Fibroblast of skin of left quadriceps (primary cell): ENCODE measurements at places on chromosomes 6 and 20.

DNA sequence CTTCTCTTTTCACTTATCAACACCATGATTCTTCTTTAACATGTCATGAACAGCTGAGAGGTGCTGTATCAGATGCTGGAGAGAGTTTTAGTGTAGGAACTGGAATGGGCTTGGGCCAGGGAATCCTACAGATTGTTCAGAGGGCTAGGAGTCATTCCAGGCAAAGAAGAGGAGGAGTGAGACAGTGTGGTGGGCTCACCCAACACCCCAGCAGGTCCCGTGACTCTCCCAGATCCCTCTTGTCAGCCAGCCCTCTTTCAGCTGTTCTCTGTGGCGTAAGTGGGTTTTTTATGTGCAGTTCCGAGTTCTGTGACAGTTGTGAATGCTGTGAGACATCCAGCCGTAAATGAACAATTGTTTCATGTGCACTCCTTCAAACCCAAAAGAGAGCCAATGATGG lies 31.4 kb upstream of the CEP162 start:
- no peak for DNase-seq

- DNase-seq, result no peak
Observed at GRCh38 chr6:148258868-148259267, 83.8 kb upstream of the SASH1 start.

DNA sequence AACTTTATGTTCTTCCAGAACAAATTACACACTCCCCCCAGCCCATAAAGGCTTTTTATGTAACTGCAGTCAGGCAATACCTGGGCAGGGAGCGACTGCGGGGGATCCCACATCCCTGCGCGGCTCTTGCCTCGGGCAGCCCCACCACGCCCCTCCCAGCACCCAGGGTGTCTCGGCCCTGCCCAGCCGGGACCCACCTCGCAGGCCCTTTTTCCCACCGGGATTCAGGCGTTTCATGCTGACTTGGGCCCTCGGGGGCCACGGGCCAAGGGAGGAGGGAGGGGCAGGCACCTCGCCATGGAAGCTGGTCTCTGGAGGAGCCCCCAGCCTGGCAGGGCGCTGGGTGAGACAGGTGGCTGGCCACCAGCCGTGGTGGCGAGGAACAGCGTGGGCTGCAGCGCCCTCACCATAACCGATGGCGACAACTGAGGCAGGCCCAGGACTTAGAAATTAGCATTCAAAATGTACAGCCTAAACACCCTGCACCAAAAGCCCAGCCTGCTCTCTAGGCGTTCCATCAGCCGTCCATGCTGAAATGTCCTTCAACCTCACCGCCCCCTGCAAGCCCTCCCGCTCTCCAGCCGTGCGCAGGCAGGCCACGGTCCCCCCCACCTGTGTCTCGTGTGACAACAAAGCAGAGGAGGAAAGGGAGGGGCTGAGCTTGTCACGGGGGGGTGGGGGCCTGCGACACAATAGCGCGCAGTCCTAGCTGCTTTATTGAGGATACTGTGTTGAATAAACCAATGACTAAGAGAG lies 15.1 kb upstream of the FOXC1 start:
- no peak for DNase-seq

GRCh38 chr6:138907167-138907566 lies 80.9 kb downstream of the REPS1 start:
- no peak for DNase-seq

- no peak for DNase-seq
Observed at GRCh38 chr6:79498842-79499241, 38.4 kb downstream of the LCA5 start.

DNA sequence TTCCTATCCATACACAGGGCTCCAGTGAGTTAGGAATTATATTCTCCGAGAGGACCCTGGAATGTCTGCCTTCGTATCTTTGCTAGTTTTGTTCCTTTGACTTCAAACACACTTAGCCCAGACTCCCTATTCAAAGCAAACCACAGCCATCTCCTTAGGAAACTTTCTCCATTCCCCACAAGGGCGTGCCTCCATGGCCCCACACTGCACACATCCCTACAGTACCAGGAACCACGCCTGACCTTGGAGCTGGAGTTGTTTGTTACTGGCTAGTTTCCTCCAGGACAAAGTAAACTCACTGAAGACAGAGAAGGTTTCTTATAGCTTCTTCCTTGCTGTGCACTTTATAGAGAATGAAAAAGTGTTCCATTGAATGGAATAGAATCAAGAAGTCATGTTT lies 412.8 kb upstream of the AGPAT4 start:
- no peak for DNase-seq

- DNase-seq, result no peak
Observed at GRCh38 chr20:41082306-41082705, 53.7 kb downstream of the TOP1 start.

DNA sequence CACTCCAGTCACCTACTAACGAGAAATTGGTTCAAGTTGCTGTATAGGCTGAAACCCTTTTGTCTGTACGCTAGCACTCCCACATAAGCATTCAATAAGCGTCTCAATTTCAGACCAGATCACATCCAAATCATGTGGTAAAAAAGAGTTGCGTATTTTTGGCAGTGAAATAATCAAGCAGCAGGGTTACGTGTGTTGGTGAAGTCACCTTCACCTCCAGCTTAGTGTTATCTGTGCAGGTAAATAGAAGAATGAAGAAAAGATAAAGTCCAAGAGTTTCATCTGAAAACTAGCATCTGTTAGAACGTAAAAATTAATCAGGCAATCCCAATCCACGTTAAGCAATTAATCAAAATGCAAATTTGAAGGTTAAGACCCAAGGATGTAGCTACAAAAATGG lies 11.3 kb downstream of the SSR1 start:
- DNase-seq, result no peak

GRCh38 chr6:121398127-121398526 lies 37.3 kb upstream of the GJA1 start:
- DNase-seq, result no peak

DNA sequence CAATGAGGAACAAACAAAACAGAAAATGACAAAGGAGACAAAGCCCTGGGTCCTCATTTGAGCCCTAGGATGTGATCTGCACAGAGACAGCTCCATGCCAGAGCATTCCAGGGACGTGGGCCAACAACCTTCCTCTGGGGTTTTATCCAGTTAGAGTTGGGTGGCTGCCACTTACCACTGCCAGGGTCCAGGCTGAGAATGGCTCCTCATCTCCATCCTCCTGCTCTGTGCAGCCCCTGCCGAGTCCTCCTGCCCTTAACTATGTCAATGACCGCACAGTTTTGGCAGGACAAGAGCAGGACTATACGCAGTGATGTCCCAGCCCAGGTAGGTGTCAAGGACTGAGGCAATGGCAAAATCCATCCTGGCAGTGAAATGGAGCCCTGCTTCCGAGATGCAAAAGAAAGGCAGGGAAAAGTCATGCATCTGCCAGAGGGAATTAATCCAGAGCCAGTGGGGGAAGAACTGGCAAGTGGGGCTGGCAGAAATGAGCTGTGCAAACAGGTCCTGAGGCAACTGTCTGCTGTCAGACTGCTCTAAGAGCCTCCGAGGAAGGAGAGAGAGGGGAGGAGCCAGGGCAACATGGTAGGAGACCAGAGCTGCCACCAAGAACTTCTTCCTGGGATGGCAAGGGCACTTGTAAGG lies 449.4 kb downstream of the PTPRT start:
- no peak for DNase-seq

- no peak for DNase-seq
Observed at GRCh38 chr6:89024456-89024855, 56.1 kb upstream of the PNRC1 start.

GRCh38 chr6:21039926-21040325 lies 505.7 kb downstream of the CDKAL1 start:
- DNase-seq, result no peak

- DNase-seq, result no peak
Observed at GRCh38 chr20:52096117-52096516, 95.5 kb downstream of the ZFP64 start.

DNA sequence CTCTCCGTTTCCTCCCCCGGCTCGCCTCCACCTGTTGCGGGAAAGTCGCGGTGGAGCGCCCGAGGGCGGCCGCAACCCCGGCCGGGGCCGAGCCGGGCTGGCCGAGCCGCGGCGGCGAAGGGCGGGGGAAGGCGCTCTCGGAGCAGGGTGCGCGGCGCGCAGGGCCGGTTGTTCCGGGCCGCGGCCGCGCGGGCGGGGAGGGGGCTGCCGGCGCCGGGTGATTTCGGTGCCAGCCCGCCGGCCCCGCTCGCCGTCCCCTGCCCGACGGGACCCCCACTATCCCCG lies 235 bp downstream of the MAP7 start:
- DNase-seq, result no peak

DNA sequence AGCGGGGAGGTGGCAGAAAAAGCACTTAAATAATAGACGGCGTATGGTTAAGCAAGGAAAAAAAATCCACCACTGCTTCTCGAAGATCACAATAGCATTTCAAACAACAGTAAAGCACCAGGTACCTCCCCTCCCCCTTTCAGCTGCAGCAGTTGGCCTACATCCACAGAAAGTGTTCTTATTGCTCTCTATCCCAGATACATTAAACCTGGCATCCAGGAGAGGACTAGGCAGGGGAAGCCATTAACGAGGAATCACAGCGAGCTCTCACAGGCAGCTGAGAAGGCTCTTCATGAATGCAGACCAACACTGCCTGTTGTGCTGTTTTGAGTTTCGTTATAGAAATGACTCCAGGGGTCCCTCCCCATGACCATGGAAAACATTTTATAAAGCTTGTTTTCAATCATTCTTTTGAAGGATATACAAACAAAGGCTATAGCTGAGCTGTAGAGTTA lies 11.8 kb downstream of the FYN start:
- no peak for DNase-seq

- no peak for DNase-seq
Observed at GRCh38 chr6:10472634-10473033, 48.5 kb upstream of the GCNT2 start.

DNA sequence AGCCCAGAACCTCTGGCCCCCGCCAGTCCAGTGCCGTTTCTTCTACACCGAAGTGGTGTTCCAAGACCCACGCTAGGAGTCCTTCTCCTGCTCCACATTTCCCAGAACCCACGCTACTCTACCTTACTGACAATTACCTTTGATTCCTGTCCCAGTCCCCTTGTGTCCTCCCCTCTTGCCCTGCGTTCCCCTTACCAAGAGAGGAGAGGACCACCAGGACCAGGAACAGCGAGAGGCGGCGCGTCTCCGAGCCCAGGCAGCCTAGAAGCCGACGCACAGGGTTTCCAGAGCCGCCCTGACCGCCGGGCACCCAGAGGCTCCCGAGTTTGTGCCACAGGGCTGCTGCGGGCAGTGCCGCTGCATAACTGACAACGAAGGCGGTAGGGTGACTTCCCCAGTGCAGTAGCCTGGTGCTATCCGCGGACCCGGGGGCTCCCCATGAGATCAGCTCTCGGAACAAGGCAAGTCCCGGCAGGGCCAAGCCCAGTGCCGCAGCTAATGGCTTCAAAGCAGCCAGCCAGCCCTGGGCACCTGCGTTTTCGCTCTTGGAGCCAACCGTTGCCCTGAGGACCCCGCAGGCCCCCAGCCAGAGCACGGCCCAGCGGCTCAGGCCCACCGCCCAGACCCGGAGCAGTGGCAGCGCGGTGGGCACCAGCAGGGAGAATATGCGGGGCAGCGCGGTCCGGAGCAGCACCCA lies 512 bp downstream of the TAP1 start:
- no peak for DNase-seq

- no peak for DNase-seq
Observed at GRCh38 chr6:104409913-104410312, 449.8 kb downstream of the HACE1 start.

- DNase-seq, result no peak
Observed at GRCh38 chr20:32585586-32586127, 524 bp upstream of the NOL4L start.

- DNase-seq, result no peak
Observed at GRCh38 chr6:17439243-17439993, 46.0 kb downstream of the CAP2 start.

DNA sequence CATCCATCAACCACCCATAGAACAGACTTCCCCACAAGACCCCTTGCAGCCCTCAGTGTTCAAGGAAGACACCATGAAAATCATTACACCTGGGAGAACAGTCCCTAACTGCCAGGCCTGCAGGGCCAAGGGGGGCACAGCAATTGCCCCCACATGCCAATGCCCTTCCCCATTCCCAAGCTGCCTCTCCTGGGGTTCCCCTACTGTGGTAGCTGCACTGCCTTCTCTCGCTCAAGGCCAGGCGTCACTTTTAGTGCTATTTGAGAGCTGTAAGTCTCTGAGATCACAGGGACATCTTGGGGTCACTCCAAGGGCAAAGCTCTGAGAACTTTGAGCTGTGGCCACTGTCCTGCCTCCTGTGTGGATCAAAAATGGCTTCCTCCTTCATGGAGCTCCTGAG lies 6.0 kb upstream of the ACSS1 start:
- no peak for DNase-seq

DNA sequence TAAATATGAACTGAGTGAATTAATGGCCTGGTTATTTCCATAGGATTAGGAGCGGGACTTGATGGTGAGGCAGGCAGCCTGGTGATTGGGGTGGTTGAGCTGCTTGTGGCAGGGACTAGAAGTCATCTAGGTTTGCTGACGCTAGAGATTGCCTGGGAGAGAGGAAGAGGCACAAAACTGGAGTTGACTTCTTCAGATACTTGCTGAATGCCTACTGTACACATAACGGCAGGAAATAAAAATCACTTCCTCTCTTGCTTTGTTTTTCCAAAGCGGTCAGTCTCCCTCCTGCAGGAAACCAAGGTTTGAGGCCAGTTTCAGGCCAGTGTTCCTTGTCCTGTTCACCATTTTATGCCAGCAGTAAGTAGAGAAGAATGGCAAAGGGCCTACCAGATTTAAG lies 36.7 kb upstream of the MYLIP start:
- DNase-seq, result no peak

GRCh38 chr6:16773362-16773761 lies 12.1 kb upstream of the ATXN1 start:
- no peak for DNase-seq

- DNase-seq, result no peak
Observed at GRCh38 chr20:63105211-63106107, 98.7 kb upstream of the BHLHE23 start.

DNA sequence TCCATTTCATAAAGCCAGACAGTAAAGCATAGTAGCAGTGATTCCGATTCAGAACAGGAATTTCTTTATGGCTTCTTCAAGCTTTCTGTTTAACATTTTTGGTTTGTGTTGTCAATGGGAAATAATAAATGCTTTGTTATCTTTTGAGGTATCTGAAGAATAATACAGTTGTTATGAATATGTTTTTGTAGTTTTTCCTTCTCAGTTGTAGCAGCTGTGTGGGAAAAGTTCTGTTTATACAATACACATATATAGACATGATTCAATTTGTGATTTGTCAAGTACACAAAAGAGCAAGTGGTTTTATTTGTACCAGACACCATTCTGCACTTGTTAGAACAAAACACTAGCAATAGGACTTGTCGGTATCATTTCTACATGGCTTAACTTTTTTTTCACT lies 96.6 kb downstream of the CDYL start:
- no peak for DNase-seq

DNA sequence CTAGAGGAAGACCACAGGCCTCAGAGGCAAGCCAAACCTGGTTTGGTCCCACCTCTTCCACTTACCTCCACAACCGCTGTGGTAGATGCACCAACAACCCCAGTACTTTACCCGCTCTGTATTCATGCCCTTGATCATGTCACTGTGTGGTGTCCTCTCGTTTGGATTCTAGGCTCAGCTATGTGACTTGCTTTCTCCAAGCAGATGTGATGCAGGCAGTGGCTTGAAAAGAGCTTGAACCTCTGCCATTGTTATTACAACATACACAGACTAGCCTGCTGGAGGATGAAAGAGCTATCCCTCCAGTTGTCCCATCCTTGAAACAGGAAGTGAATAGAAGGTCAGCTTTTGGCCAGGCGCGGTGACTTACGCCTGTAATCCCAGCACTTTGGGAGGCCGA lies 147.7 kb downstream of the ZNF217 start:
- no peak for DNase-seq
